B cell (primary cell): ENCODE measurements at places on chromosomes 11 and 22. TPM values are rescaled to one million over a fixed set of nuclear protein-coding genes. Genes with fewer than 3 reads are reported as not detected.
A peak's percentile ranks its signal among the peaks of the same experiment; 100 is the strongest.

DCDC1 gene
- not detected in 2 replicates for polyA plus RNA-seq

GRCh38 chr11:91173701-91174100, 950.9 kb upstream of the CHORDC1 start:
- no peaks in the 10 kb centered on the region for H3K36me3 ChIP-seq
- no peaks in the 10 kb centered on the region for H3K27me3 ChIP-seq
- H3K27ac ChIP-seq, result no peak overlapping the region
- no peaks in the 10 kb centered on the region for H3K4me1 ChIP-seq

DNA sequence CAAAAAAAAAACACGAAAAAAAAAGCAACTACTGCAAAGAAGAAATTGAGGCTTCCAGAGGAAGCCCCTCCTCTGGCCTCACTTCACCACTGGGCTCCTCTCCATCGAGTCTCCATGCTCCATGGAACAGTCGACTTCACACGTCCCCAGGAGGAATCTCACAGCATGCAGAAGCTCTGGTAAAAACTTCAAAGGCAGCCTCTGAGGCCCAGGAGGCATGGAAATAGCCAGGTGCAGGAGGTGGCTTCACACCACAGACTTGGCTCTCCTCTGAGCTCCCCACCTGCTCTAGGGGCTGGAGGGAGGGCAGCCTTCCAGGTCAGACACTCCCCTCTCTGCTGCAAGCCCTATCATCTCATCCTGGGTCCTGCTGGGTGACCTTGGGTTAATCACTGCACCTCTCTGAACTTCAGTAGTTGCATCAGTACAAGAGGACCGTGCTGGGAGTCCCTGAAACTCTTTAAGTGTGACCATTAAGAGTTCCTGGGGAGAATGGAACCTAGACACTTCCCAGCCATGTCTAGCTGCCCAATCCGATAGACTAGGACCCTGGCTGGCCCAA, 8.2 kb downstream of the PDE2A start:
- H3K27me3 ChIP-seq, result peaks cover 43% of the 10 kb centered on the region
- no peak overlapping the region for H3K27ac ChIP-seq
- no peaks in the 10 kb centered on the region for H3K4me1 ChIP-seq
- no peak overlapping the region for H3K4me3 ChIP-seq
- no peaks in the 10 kb centered on the region for H3K36me3 ChIP-seq
- no peak for DNase-seq

DNA sequence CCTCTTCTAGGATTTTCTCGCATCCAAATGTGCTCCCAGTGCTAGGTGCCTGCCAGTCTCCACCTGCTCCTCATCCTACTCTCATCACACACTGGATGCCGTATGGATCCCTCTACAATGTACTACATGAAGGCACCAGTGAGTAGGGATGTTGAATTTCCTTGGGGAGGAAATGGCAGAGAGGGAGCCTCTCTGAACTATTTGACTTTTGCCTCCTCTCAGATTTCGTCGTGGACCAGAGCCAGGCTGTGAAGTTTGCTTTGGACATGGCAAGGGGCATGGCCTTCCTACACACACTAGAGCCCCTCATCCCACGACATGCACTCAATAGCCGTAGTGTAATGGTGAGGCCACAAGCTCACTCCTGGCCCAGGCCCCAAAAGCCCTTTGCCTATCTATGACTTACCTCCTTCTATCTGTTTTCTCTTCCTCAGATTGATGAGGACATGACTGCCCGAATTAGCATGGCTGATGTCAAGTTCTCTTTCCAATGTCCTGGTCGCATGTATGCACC, 2.5 kb downstream of the TAF10 start:
- DNase-seq, result no peak
- H3K27me3 ChIP-seq, result no peaks in the 10 kb centered on the region
- H3K27ac ChIP-seq, result peak overlapping the region; percentile 99

- H3K36me3 ChIP-seq, result no peaks in the 10 kb centered on the region
- no peaks in the 10 kb centered on the region for H3K27me3 ChIP-seq
- no peak overlapping the region for H3K4me3 ChIP-seq
- no peak for DNase-seq
- H3K4me1 ChIP-seq, result peaks cover 37% of the 10 kb centered on the region
Observed at GRCh38 chr11:111173221-111173620, 72.3 kb upstream of the POU2AF2 start.

- no peak overlapping the region for H3K27ac ChIP-seq
- H3K4me1 ChIP-seq, result no peaks in the 10 kb centered on the region
- no peak for DNase-seq
- no peak overlapping the region for H3K4me3 ChIP-seq
Observed at GRCh38 chr11:112470355-112470754, 209.7 kb upstream of the PLET1 start.

CYB5R2 gene
- 1.0 and 1.4 TPM in 2 replicates for polyA plus RNA-seq

FGF4 gene
- not detected in 2 replicates for polyA plus RNA-seq

GRCh38 chr11:75024764-75025211, 36.1 kb downstream of the NEU3 start:
- no peaks in the 10 kb centered on the region for H3K36me3 ChIP-seq
- no peak overlapping the region for H3K4me3 ChIP-seq
- H3K4me1 ChIP-seq, result no peaks in the 10 kb centered on the region
- DNase-seq, result no peak
- no peak overlapping the region for H3K27ac ChIP-seq
- no peaks in the 10 kb centered on the region for H3K27me3 ChIP-seq

OR51D1 gene
- not detected in 2 replicates for polyA plus RNA-seq

GRCh38 chr22:28883657-28883916, 215 bp downstream of the ZNRF3 start:
- peak overlapping the region; percentile 46 for H3K4me3 ChIP-seq
- no peak for DNase-seq
- peaks cover 25% of the 10 kb centered on the region for H3K27me3 ChIP-seq

DNA sequence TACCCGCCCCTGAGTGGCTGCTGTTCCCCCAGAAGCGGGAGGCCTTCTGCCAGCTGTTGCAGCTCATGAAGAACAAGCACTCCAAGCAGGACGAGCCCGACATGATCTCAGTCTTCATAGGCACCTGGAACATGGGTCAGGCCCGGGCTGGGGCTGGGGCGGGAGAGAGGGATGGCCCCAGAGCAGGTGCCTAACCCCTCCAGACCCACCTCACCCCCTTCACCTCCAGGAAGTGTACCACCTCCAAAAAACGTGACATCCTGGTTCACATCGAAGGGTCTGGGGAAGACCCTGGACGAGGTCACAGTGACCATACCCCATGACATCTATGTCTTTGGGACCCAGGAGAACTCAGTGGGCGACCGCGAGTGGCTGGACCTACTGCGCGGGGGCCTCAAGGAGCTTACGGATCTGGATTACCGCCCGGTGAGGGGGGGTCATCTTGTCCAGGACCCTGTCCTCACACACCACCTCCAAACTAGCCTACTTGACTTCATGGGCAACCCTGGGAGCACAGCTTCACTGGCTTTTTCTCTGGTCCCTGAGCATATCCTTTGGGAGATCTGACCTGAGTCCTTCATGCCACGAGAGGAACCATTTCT, 6.3 kb downstream of the INPPL1 start:
- H3K27me3 ChIP-seq, result no peaks in the 10 kb centered on the region
- peaks cover 73% of the 10 kb centered on the region for H3K36me3 ChIP-seq
- peaks cover 9% of the 10 kb centered on the region for H3K4me1 ChIP-seq
- no peak for DNase-seq
- no peak overlapping the region for H3K4me3 ChIP-seq

DNA sequence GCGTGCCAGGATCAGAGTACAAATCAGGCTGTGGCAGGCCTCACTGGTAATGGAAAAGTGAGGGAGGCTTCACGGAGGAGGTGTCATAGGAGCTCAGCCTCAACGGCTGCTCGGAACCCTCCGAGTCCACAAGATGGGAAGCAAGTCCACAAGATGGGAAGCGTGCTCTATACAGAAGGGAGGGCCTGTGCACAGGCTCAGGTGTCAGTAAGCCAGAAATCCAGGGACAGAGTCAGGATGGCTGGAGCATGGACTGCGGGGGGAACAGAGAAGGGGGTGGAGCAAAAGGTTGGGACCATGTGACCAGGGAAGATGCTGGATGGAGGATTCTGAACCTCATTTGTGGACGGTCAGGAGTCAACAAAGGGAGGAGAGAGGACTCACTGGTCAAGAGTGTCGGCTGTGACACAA, 3.4 kb upstream of the DPP3 start:
- no peaks in the 10 kb centered on the region for H3K27me3 ChIP-seq
- no peak overlapping the region for H3K27ac ChIP-seq
- H3K36me3 ChIP-seq, result no peaks in the 10 kb centered on the region
- DNase-seq, result no peak

HSD17B12 gene
- polyA plus RNA-seq, result 10.0 and 13.1 TPM in 2 replicates

GRCh38 chr11:47587039-47587716, 700 bp downstream of the FAM180B start:
- no peak for DNase-seq
- no peaks in the 10 kb centered on the region for H3K27me3 ChIP-seq
- no peak overlapping the region for H3K27ac ChIP-seq
- H3K36me3 ChIP-seq, result no peaks in the 10 kb centered on the region
- no peak overlapping the region for H3K4me3 ChIP-seq

DNA sequence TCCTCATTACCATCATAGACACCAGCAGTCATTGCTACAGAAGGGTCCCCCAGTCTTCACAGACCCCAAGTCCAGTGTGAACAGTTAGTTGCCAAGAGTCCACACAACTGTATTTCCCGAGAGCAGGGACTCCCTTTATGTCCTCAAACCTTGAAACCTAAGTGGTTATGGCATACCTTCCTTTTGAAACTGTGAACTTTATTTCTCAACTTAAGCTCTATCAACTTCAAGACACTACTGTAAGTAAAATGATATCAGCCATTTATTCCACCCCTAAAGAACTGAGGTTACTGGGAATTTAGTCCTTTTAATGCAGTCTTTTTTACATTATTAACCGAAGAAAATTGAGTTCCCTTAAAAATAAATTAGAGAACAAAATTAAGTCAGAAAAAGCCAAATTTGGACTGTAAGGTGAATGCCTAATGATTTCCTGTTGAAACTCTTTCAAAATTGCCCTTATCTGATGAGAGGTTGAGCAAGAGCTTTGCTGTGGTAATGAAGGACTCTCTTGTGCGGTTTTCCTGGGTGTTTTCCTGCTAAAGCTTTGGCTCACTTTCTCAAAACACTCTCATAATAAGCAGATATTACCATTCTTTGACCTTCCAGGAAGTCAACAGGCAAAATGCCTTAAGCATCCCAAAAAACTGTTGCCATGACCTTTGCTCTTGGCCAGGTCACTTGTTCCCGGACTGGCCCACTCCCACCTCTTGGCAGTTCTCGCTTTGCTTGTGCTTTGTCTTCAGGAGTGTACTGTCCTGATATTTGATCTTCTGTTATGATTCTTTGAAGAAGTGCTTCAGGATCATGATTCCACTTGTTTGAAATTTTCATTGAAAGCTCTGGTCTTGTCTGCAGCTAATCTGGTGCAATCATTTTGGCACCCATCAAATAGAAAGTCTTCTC, 765.4 kb upstream of the ANO3 start:
- no peaks in the 10 kb centered on the region for H3K4me1 ChIP-seq
- H3K27ac ChIP-seq, result no peak overlapping the region
- H3K36me3 ChIP-seq, result no peaks in the 10 kb centered on the region
- no peak for DNase-seq
- H3K4me3 ChIP-seq, result no peak overlapping the region
- no peaks in the 10 kb centered on the region for H3K27me3 ChIP-seq

- H3K4me1 ChIP-seq, result no peaks in the 10 kb centered on the region
- DNase-seq, result no peak
- no peak overlapping the region for H3K27ac ChIP-seq
- H3K36me3 ChIP-seq, result no peaks in the 10 kb centered on the region
Observed at GRCh38 chr11:119759324-119759723, 30.3 kb upstream of the NECTIN1 start.

HBD gene
- 0.84 TPM in 1 of 2 replicates, not detected in the other for polyA plus RNA-seq

PKDREJ gene
- polyA plus RNA-seq, result not detected in 2 replicates

- no peak for DNase-seq
- H3K4me1 ChIP-seq, result peaks cover 5% of the 10 kb centered on the region
- no peaks in the 10 kb centered on the region for H3K27me3 ChIP-seq
- no peaks in the 10 kb centered on the region for H3K36me3 ChIP-seq
Observed at GRCh38 chr11:12291313-12291712, 86.1 kb upstream of the PARVA start.

- peaks cover 3% of the 10 kb centered on the region for H3K4me1 ChIP-seq
- no peaks in the 10 kb centered on the region for H3K27me3 ChIP-seq
- peaks cover 16% of the 10 kb centered on the region for H3K36me3 ChIP-seq
- H3K4me3 ChIP-seq, result no peak overlapping the region
Observed at GRCh38 chr11:128765104-128765503, 71.2 kb downstream of the FLI1 start.

GRCh38 chr11:56625946-56626345, 11.3 kb upstream of the OR5M1 start:
- no peaks in the 10 kb centered on the region for H3K27me3 ChIP-seq
- H3K27ac ChIP-seq, result no peak overlapping the region
- no peaks in the 10 kb centered on the region for H3K36me3 ChIP-seq
- no peak overlapping the region for H3K4me3 ChIP-seq
- H3K4me1 ChIP-seq, result no peaks in the 10 kb centered on the region

- peak overlapping the region; percentile 35 for H3K27ac ChIP-seq
- no peak overlapping the region for H3K4me3 ChIP-seq
- peak; percentile 58 for DNase-seq
- no peaks in the 10 kb centered on the region for H3K27me3 ChIP-seq
- H3K4me1 ChIP-seq, result peaks cover 35% of the 10 kb centered on the region
Observed at GRCh38 chr11:65565624-65566453, 4.4 kb upstream of the ZNRD2 start.

- no peaks in the 10 kb centered on the region for H3K4me1 ChIP-seq
- DNase-seq, result no peak
- no peaks in the 10 kb centered on the region for H3K27me3 ChIP-seq
- no peaks in the 10 kb centered on the region for H3K36me3 ChIP-seq
Observed at GRCh38 chr11:74288911-74289310, 22.5 kb downstream of the P4HA3 start.
